ENCODE measurements at places on chromosomes 6 and 20.

DNA sequence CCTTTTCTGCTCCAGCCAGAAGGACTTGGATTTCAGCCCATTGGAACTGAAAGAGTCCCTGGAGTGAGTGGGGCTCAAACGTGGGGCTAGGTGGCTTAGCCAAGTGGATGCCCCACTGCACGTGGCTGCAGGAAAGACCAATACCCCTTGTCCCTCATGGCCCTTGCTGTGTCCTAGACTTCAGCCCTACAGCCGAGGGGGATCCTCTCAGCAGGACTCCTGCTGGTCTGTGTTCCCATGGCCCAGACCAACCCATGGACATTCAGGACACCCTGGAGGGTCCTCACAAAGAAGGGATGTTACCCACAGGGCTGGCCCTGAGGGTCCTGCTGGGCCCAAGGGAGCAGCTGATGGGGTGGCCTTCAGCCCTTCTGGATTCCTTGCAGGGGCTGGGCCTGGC is 30.0 kb upstream of the PHACTR3 start:
- no peak for DNase-seq

DNA sequence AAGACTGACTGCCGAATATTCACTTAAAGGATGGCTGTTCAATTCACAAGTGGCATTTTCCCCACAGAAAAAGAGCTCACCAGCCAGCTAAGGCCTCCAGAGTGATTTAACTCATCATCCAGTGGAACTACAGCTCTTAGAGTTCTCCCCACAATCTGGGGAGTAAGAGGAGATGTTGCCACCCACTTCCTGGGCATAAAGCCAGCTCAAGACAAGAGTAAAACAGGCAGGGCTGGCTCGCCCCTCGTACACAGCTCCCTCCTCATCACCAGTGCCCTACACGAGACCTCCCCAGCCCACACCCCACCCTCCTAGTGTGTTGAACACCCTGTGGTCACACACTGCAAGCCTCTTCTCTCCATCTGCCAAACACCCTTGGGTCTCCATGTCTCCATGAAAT is 47.2 kb upstream of the IPCEF1 start:
- peak; percentile 82 for DNase-seq

GRCh38 chr6:116139917-116140316 is 14.0 kb upstream of the COL10A1 start:
- DNase-seq, result no peak

- DNase-seq, result peak; percentile 8
Measured at GRCh38 chr6:80725156-80725930, 618.9 kb downstream of the BCKDHB start.

GRCh38 chr20:7199861-7200260 is 432.4 kb downstream of the BMP2 start:
- no peak for DNase-seq

DNA sequence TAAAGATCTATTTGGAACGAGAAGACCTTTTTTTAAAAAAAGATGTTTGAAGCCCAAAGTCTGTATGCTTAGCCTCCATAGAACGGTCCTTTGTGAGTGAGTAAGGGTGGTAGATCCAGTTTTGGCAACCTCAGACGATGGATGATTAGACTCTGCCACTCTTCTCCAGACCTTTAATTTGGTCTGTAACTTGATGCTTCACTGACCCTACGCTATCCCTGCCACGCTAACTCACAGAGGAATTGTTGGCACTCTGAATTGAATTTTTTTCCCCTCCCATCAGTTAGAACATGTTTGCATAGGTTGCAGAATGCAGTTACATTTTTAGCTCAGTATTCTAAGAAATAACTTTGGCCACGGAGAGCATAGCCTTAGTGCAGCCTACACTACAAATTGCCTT is 15.8 kb upstream of the DEK start:
- DNase-seq, result no peak

GRCh38 chr6:148491638-148492251 is 149.1 kb downstream of the SASH1 start:
- DNase-seq, result peak; percentile 57

- DNase-seq, result no peak
Measured at GRCh38 chr20:9551808-9552550, 37.6 kb downstream of the LAMP5 start.

DNA sequence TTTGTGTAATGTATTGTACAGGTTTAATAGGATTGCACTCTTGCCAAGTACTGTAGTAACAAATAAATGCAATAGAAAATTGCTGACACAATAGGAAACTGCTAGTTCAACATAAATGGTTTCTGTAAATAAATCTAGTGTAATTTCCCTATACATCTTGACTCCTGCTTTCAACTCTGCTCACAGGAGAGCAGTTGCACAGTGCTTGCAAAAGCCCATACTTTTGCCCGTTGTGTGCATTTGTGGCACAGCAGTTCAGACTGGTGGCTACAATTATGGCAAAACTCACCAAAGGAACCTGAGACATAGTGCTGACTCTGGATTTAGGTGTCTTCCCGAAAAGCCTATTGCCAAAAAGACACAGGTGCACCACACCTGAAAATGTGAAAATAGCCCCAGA is 953.3 kb upstream of the SLC35B3 start:
- DNase-seq, result no peak

Data from IMR-90 (cell line).